ENCODE measurements at places on chromosomes 2 and 18.

- DNase-seq, result no peak
Observed at GRCh38 chr2:11980809-11981208, 234.4 kb downstream of the LPIN1 start.

GRCh38 chr2:171389780-171390179, 44.0 kb downstream of the METTL8 start:
- no peak for DNase-seq

- DNase-seq, result no peak
Observed at GRCh38 chr2:176692533-176692932, 423.3 kb downstream of the MTX2 start.

- no peak for DNase-seq
Observed at GRCh38 chr18:76962851-76963250, 140.5 kb downstream of the ZNF236 start.

GRCh38 chr18:9506046-9506792, 30.9 kb downstream of the RALBP1 start:
- no peak for DNase-seq

DNA sequence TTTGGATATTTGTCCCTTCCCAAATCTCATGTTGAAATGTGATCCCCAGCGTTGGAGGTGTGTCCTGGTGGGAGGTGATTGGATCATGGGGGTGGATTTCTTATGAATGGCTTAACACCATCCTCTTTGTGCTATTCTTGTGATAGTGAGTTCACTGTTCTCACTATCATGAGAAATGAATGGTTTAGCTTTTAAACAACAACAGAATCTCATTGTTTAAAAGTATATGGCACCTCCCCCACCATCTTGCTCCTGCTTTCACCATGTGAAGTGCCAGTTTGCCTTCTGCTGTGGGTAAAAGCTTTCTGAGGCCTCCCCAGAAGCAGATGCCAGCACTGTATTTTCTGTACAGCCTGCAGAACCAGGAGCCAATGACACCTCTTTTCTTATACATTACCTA, 38.1 kb downstream of the KIAA1328 start:
- no peak for DNase-seq

DNA sequence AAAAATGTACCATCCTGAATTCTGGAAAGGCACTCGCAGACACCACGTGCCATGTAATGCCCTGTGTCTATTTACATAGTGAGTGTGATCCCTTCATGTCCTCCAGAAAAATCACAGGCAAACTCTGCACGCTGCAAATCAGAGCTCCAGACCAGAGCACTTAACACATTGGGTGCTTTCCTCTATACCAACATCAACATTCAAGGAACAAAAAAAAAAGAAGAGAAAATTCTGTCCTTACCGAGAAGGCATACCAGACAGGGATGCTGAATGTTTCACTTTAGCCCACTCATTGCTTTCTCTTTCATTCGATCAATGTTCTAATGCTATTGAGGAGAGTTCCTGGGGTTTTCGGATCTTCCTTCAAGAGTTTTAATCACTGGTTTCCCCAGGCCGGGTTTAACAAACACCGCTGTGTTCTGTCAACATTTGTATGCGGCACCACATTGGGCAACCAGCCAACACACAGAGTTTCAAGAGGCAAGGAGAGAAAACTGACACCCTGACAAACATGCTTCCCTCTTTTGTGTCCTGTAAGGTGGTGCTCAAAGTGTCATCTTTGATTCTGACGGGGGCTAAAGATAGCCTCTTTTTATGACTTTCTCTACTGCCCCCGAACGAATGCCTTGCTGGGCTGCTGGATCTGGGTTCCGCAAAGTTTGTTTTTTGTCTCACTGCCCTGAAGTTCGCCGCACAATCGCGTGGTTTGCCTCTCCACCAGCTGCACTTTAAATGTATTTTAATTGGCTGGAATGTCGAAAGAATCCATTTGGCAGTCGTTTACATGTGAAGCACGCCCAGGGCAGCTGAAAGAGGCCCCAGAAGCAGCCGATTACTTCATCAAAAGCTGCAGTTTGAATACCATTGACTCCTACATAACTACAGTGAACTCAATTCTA, 106.4 kb upstream of the NCKAP5 start:
- no peak for DNase-seq

DNA sequence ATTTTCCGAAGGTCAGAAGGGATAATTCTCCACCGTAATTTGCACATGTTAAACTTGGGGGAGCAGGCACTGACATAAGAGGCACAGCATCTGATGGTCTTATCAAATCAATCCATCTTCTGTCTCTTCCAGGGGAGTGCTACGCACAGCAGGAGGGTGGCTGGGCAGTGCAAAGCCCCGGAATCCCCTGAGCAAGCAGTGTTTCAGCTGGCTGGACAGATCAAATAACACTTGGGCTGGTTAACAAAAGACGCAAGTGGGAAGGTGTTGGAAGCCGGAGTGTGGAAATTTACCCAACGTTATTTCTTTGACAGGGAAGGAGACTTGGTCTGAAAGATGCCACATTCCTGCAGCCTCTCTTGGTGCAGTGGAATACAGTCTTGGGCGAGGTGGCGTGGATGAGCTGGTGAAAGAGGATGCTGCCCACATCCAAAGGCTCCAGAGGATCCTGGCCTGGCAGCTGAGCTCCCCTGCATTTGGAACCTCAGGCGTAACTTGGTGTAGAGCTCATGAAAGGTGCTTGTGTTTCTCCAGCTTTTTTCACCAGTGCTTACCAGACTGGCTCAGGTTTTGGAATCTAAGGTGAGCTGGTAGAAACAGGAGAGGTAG, 103.0 kb downstream of the MAPK4 start:
- DNase-seq, result no peak

DNA sequence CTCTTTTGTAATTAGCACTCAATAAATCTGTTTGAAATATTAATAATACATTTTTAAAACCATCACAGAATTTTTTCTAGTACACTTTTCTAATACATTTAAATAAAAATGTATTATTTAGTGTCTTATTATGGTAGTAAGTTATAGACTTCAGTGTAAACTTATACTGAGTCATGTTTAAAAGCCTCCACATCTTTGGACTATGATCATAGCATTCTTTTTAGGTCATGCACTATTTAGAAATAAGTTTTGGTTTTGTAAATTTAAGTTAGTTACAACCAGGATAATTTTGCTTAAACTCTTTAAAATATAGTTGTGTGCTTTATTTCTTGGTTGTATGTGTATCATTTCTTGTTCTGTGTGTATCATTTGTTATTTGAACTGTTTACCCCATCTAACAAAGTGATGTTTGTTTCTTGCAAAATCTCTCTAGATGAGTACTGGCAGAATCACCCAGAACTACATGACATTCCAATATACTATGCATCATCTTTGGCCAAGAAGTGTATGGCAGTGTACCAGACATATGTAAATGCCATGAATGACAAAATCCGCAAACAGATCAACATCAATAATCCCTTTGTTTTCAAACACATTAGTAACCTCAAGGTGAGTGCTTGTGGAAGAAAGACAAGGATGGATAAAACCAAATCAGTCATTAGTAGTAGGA, 16.7 kb downstream of the CPSF3 start:
- no peak for DNase-seq

GRCh38 chr18:55589625-55590291, 1.8 kb upstream of the TCF4 start:
- DNase-seq, result peak; percentile 4

DNA sequence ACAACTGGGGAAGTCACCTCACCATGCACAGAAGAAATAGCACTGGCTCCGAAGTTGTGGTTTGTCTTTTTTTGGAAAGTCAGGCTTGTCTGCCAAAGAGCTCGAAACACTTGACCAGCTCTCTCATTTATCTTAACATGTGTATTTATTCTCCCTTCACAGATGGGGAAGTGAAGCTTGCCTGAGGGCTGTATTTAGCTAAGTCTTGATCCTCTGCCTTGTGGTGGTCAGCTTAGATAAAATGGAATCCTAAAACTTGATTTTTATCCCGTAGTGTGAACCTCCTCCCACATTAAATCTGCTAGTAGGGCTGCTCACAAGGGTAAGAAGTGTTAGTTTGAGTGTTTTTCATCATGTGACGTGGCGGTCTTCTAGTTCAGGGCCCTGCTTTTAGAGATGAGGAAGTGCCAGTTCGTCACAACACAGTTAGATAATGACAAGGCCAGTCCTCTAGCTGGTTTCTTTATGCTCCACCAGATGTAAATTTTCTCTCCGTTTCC, 89.7 kb downstream of the TMEM247 start:
- no peak for DNase-seq

GRCh38 chr2:141844231-141844630, 286.6 kb downstream of the LRP1B start:
- no peak for DNase-seq

GRCh38 chr2:101559551-101559950, 84.6 kb upstream of the RFX8 start:
- no peak for DNase-seq

DNA sequence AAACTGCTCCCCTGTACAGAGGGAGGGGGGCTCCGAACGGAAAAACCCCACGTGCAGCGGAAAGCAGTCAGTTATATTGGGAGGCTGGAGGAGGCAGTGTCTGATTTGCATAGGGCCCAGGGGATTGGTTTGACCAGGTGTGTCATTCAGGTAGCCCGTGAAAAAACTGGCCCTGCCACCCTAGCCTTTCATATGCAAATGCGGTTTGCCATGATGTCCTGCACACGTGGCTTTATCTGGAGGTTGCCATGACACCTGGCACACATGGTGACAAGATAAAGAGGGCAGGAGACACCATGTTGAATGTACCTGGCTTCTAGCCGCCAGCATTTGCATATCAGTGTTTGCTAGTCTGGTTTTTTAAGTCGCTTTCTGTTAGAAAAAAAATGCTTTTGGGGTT, 20.5 kb downstream of the SLC25A52 start:
- DNase-seq, result no peak

GRCh38 chr2:42659609-42660008, 91.2 kb downstream of the MTA3 start:
- DNase-seq, result no peak

- no peak for DNase-seq
Observed at GRCh38 chr18:62287781-62288664, 37.1 kb upstream of the TNFRSF11A start.

- DNase-seq, result no peak
Observed at GRCh38 chr2:206887745-206888144, 51.6 kb upstream of the CPO start.

DNA sequence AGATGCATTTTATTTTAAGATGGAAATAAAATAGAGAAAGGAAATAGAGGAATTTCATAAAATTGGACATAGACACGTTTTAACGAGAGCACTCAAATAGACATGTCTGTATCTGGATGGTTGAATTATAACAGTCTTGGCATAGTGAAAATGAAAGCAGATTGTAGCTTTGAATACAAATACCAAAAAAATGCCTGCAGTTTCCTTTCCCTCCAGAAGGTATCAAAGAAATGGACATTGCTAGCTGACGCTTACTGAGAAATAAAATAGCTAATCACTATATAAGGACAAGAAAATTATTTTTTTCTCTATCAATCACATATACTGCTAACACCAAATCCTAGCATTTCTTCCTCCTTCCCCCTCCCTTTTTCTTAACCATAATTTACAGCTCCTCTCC, 11.4 kb upstream of the MAPRE2 start:
- DNase-seq, result no peak

DNA sequence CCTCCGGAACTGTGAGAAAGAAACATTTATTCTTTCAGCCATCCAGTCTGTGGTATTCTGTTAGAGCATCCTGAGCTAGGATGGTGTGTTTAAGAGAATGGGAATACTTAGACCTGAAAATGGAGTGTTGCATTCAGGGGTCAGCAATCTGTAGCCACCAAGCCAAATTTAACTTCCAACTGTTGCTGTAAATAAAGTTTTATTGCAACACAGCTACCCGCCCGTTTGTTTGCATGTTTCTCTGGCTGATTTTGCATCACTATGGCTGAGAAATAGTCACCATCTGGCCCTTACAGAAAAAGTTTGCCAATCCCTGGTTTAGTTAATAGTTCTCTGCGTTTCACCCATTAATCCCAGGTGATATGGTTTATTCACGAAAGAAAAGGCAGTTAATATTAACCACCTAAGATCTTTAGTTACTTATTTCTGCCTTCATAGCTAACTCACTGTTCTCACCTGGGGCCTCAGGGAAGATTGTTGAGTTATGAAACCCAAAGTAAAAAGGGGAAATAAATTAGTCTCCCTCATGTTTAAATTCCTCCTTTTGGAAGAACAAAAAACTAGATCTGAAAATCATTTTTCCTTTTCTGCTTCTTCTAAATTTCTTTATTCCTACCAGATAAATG, 9.5 kb upstream of the CYS1 start:
- no peak for DNase-seq

DNA sequence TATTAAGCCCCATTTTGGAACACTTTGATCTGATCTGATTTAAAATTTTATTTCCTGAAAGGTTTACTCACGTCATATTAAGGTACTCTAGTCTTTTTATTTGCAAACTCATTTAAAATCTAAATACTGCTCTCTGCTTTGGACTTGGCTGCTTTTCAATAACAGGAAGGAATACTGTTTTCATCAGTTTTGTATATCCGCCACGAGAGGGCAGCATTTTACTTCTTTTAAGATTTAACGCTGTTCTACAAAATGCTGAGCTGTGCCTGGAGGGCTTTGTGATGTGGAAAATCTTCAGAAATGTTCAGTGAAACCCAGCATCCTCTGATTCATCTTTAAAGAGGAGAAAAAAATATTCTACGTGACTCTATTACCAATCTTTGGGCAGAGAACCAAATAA, 37.5 kb upstream of the SLC38A11 start:
- DNase-seq, result no peak

- peak; percentile 8 for DNase-seq
Observed at GRCh38 chr18:49510393-49511115, 23.5 kb upstream of the C18orf32 start.

DNA sequence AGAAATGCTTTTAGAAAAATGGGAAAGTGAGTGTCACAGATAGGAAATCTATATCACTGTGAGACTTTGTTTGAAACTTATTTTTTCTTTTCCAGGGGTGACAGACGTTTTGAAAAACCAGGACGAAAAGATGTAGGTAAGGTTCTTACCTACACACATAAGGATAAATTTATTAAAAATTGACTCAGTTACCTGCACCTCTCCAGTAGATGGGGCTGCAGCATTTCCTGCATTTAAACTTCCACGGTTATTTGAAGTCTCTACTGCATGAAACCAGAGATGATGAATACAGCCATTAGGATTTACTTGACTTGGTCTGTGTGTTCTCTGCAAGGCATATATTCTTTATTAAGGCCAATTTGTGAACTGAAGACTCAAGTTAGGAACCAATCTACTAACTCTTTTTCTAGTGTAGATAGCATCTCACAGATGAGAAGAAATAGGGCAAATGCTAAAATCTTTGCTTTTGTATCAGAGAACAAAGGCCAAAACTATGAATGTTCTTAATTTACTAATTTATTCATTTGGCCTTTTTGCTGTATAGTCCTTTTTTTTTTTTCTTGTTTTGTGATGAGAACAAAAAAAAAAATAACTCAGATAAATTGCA, 15.0 kb downstream of the KCNJ13 start:
- no peak for DNase-seq
